ENCODE measurements at places on chromosomes 1 and 21. TPM values are rescaled to one million over a fixed set of nuclear protein-coding genes. Genes with fewer than 3 reads are reported as not detected.

The PDZK1 gene
- not detected for total RNA-seq

The TCHH gene
- total RNA-seq, result 0.03 TPM

The SPRR2G gene
- total RNA-seq, result not detected

The CCDC185 gene
- total RNA-seq, result not detected

The TSPEAR gene
- total RNA-seq, result not detected

The TRPM2 gene
- 5.7 TPM for total RNA-seq

The CR2 gene
- not detected for total RNA-seq

The DCST2 gene
- total RNA-seq, result 1.6 TPM

The APOBEC4 gene
- not detected for total RNA-seq

The KRTAP13-2 gene
- total RNA-seq, result not detected

The AK4 gene
- total RNA-seq, result 43.1 TPM

The GART gene
- total RNA-seq, result 112 TPM

The ARHGEF19 gene
- 6.1 TPM for total RNA-seq

The KRTAP10-8 gene
- total RNA-seq, result not detected

The LCE1E gene
- total RNA-seq, result not detected

The RNF220 gene
- total RNA-seq, result 65.9 TPM

The LCK gene
- not detected for total RNA-seq

Measured in NCI-H460 (cell line).